ENCODE measurements at places on chromosomes 2 and 18.

GRCh38 chr2:149562324-149562723 lies 25.3 kb downstream of the MMADHC start:
- DNase-seq: no peak

DNA sequence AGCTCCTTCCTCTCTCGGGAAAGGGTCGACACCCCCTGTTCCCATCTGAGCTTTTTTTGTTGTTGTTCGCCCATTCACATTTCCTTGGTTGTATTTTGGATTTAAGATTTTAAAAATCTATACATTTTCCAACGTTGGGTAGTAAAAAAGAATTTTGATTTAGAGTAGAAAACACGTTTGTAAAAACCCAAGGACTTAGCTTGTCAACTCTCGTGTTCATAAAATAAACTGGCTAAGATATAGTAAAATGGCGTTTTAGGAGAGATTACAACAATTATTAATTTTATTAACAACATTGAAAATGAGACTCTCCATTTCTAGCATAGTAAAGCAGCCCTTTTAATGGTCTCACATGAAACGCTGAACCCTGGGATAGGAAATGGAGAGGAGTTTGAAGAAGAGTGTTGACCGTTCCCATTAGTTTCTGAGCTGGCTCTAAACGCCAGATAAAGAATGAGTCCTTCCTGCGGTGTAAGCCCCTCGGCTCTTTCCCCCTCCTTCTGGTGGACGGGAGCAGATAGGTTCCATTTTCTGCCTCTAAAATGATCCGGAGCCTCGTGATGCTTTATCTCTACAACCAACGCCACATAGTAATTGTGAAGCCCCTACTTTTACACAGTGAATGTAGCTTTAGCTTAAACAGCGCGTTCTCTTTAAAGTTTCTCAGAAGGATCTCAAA lies 24.0 kb upstream of the ZNF516 start:
- no peak for DNase-seq

- no peak for DNase-seq
These were observed 240.2 kb downstream of the FSIP2 start for GRCh38 chr2:185978634-185979407.

- DNase-seq: no peak
These were observed 114.2 kb downstream of the FHOD3 start for GRCh38 chr18:36411745-36412168.

GRCh38 chr2:144015036-144015435 lies 504.9 kb downstream of the ZEB2 start:
- DNase-seq: no peak

- no peak for DNase-seq
These were observed 18.3 kb upstream of the MAP4K4 start for GRCh38 chr2:101679037-101679726.
